ENCODE measurements at places on chromosomes 2 and 18.

- no peak for DNase-seq
These were observed 101.0 kb upstream of the LMAN1 start for GRCh38 chr18:59460072-59460420.

DNA sequence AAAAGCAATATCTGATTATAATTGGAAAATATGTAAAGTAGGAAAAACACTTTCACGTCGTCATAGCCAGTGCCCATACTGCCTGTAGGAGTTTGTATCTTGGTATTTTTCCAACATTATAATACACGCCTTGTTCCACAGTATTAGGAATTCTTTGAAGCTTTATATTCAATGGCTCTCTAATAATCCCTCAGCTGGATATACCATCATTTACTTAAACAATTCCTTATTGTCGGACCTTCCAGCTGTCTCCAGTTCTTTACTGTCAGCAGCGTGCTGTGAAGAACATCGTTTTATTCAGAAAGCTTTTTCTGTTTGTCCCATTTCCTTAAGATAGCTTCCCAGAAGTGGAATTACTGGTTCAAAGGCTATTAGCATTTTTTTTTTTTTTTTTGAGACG lies 31.7 kb downstream of the ATP6V1C2 start:
- no peak for DNase-seq

DNA sequence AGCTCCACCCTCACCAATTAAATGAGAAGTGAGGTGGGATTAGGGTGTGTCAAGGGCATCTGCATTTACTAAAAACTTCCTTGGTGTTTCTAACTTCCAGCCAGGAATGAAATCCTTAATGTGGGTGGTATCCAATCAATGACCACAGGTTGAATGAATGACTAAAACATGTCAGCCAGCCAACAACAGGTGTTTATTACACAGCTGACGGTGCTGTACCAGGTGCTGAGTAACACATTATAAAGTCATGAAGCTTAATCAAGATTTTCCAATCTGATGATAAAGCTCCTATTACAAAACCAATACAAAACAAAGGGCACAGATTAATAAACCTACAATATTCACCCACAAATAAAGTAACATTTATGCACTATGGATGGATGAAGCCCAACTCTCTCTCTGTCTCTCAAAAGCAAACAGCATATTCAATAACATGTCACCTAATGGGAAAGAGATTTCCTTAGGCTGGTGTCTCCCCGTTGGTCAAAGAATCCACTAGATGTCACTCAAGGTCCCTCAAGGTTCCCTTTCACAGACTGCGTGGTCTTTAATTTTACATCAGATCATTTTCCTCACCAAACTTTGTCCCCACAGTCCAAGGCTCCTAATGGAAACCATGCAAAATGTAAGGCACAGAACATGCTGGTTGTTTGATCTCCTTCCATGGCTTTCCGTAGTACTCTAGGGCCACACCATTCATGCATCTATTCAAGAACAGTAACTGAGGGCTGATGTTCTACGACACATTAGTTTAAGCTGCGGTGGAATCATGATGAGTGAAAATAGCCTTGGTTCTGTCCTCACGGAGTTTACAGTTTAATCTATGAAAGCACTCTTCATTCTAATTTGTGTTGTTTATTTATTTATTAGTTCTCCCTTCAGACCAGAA lies 6.4 kb upstream of the PTPN4 start:
- no peak for DNase-seq

GRCh38 chr2:101200676-101201075 lies 49.5 kb upstream of the TBC1D8 start:
- no peak for DNase-seq

DNA sequence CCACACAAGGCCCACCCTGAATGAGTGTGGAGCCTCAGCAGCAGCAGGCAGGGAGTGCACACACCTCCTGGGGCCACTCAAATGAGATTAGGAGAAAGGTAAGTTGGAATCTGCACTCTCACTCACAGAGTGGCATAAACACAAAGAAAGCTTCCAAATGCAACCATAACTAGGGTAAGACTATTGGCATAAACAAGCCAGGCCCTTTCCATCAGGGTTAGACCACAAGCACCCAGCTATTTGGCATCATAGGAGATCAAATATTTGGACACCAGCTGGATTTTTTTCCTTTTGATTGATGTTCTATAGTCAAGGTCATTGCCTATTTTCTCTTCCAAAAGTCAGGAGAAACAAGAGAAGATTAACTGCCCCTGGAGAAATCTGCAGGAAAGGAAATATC lies 471.5 kb downstream of the TXNL1 start:
- DNase-seq, result no peak

DNA sequence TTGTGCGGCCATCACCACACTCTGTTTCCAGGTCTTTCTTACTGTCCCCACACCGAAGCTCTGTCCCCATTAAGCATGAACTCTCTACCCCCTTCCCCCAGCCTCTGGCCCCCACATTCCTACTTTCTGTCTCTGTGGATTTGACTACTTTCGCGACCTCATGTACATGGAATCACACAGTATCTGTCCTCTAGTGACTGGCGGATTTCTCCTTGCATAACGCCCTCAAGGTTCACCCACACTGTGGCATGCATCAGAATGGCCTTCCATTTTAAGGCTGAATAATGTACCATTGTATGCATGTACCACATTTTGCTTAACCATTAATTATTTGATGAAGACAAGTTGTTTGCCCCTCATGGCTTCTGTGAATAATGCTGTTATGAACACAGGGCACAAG lies 467.6 kb upstream of the HS6ST1 start:
- DNase-seq, result no peak

DNA sequence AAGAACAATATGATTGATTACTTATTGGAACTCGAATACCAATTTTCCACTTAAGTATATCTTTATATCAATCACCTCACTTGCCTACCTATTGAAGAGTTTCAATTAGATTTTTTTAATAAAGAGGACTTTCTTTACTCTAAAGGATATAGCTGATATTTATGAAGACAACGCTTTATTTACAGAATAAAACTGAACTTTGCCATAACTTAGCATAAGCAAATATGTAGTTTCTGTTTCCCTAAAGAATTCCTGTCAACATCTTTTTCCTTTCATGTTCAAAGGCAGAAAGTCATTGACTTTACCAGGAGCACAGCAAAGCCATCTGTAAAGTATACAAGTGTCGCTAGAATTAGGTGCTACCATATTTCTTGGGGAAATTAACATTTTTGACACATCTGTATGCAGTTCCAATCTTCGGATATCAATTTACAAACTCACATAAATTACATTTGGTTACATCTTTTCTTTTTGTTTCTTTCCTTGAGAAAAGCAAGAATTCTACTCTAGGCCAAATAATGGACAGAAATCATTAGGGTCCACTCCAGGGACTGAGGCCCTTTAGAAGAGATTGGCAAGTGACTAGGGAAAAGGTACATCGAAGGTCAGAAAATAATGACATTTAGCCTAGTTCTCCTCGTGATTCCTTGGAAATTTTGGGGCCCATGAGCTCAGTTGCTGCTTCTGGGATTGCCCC lies 7.5 kb upstream of the SCN1A start:
- DNase-seq, result no peak

DNA sequence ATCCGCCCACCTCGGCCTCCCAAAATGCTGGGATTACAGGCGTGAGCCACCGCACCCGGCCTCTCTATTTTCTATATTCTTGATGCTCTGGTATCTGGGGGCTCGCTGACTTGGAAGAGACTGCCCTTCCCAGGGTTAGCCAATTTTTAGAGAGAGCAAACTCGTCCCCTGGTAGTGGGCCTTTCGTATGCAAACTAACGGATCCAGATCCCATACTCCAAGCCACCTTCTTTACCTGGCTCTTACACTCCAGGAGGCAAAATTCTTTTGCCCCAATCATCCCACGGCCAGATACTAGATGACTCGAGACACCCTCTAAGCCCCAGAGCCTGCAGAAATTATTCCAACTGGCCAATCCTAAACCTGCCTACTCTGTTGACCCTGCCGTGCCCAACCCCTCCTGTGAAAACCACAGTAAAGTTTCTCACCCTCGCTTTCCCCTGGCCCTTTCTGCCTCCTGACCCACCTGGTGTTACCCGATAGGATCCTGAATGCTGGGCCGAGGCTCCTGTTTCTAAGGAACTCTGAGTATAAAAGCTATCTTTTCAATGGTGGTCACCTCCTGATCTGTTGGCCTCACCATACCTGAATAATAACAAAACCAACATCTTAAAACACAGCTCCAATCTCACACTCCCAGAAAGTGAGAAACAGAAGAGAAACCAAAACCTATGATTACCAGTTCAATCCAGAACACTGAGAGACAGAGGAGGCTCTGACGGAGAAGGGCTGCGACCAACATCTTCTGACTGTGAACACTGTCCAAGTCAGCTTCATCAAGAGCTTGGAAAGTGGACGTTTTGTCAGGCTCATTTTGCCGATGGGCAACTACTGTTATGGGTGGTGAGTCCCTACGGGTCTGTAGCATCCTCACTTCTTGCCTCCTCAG lies 57.6 kb upstream of the ZNF532 start:
- DNase-seq, result no peak

GRCh38 chr2:133837441-133838094 lies 269.3 kb upstream of the NCKAP5 start:
- no peak for DNase-seq

DNA sequence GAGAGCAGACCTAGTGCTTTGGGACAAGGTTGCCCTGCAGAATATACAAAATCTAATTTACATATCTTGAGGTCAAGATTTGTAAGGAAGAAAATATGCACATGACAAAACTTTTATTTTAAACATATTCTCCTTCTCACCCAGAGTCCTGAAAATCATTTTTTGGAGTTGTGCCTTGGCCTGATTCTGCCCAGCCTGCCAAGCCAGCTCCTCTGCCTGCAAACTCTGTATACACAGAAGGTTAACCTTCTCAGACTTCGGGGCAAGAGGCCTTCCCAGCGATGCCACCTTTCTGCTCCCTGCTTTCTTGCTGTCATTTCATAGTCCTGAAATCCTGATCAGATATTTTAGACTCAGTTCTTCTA lies 95.8 kb upstream of the CAVIN2 start:
- no peak for DNase-seq

GRCh38 chr2:229137066-229137465 lies 134.0 kb downstream of the PID1 start:
- DNase-seq, result no peak

Data from activated T-helper 1 cell treated with anti-CD3 and anti-CD28 coated beads, Interleukin-2, amount 50 U/mL, for 16 hours (primary cell).